ENCODE measurements at places on chromosomes 11 and 22. TPM values are rescaled to one million over a fixed set of nuclear protein-coding genes. Genes with fewer than 3 reads are reported as not detected.

- no peak overlapping the region for H3K4me3 ChIP-seq
- H3K27ac ChIP-seq = no peak overlapping the region
- H3K27me3 ChIP-seq = no peaks in the 10 kb centered on the region
- no peaks in the 10 kb centered on the region for H3K36me3 ChIP-seq
- peaks cover 8% of the 10 kb centered on the region for H3K4me1 ChIP-seq
Observed at GRCh38 chr11:69160296-69161116, 4.8 kb downstream of the SMIM38 start.

- H3K4me1 ChIP-seq = no peaks in the 10 kb centered on the region
- no peak overlapping the region for H3K27ac ChIP-seq
- no peak overlapping the region for H3K4me3 ChIP-seq
Observed at GRCh38 chr22:45188779-45189178, 25.1 kb downstream of the NUP50 start.

DNA sequence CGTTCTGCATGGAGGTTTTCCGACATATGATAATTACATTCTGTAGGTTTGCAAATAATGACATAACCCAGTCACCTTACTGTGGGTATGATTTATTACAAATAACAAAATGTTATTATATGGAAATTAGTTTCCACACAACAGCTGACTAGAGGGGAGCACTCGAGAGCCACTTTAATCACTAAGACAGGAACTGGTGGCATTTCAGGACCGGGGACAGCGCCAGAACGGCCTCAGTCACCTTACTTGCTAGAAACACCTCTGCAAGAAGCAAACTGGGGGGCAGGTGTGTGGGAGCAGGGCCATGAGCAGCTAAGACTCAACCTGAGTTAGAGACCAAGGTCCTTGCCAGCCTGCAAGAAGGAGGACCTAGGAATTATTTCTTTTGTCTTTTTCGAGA, 199.9 kb downstream of the DSCAML1 start:
- DNase-seq = no peak
- H3K27ac ChIP-seq = no peak overlapping the region
- H3K4me3 ChIP-seq = no peak overlapping the region
- no peaks in the 10 kb centered on the region for H3K4me1 ChIP-seq
- no peaks in the 10 kb centered on the region for H3K36me3 ChIP-seq

GRCh38 chr11:5307256-5308019, 5.7 kb upstream of the OR51B4 start:
- no peak overlapping the region for H3K4me3 ChIP-seq
- H3K4me1 ChIP-seq = no peaks in the 10 kb centered on the region
- H3K36me3 ChIP-seq = no peaks in the 10 kb centered on the region
- no peak for DNase-seq
- no peaks in the 10 kb centered on the region for H3K27me3 ChIP-seq

Gene FGF19
- total RNA-seq = not detected

DNA sequence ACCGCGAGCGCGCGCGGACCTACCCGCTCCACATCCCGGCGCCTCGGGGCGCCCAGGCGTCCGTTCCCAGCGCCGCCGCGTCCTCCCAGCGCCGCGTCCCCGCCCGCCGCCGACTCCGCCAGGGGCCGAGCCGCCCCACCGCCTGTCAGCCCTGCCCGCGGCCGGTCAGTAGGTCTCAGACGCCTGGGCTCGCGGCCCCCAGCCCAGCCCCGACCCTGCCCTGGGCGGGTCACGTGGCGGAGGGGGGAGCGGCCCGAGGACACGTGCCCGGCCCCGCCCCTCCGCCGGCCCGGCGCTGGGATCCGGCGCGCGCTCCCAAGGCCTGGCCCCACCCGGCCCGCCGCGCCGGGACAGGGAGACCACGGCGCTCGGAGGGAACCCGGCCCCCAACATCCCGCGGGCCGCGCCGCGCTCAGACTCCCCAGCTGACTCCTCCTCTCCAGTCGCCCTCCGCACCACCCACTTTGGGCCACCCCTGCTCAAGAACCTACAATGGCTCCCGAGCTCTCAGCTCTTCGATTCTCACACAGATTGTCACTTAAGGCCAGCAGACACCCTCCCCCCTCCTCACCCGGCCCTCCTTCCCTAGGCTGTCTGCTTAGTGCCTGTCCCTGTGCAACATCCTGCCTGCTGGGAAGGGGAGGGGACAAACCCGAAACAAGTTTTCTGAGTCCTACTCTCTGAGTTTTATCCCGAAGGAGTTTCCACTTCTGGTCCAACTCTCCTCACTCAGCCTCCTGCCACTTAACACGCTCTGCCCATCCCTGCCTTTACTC, at the start of gene RAB3IL1:
Gene RAB3IL1, minus strand, starts transcription at position 233 of the 776 bp plus-strand sequence. Its CDS starts 199 bp downstream, at position 34.
- peak within 1 kb of the TSS; percentile 95 for H3K27ac ChIP-seq
- no peaks in the 10 kb centered on the region for H3K4me1 ChIP-seq
- H3K4me3 ChIP-seq = peak within 1 kb of the TSS; percentile 82
- H3K27me3 ChIP-seq = no peaks in the 10 kb centered on the region

Gene SMTNL1
- total RNA-seq = not detected

DNA sequence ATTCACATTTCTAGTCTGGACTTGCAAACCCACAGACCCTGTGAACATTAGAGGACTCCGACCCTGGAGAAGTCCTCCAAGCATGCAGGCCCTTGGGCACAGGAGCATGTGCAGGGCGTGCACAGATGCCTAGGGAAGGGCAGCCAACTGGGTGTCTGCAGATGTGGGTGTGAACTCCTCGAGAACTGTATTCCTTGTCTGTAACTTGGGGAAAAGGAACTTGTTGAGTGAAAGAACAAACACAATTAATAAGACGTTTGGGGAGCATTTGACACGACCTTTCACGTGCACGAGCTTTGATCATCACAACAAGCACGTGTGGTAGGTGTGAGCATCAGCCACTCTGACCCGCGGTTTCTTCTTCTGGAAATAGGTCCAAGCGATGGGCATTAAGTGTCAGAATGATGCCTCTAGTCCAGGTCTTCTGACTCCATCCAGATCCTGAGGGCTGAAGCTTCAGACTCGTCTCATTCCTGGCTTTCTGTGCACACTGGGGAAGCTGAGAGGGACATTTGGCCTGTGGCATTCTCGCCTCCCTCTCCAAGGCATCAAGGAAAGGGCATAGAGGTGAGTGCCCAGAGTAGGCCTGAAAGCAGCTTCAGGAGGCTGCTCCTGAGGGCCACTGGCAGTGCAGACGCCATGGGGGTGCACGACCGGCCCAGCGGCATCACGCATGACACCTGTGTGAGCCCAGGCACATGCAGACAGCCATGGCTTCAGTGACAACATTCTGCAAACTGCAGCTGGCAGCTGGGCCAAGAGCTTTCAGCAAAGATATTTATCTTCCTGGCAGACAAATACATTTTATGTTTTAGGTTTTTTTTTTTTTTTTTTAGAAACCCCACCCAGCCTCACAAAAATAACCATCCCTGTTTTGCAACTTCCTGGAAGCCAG, 32.5 kb downstream of the ALX4 start:
- no peak overlapping the region for H3K4me3 ChIP-seq
- DNase-seq = no peak
- H3K27me3 ChIP-seq = no peaks in the 10 kb centered on the region
- no peaks in the 10 kb centered on the region for H3K4me1 ChIP-seq

DNA sequence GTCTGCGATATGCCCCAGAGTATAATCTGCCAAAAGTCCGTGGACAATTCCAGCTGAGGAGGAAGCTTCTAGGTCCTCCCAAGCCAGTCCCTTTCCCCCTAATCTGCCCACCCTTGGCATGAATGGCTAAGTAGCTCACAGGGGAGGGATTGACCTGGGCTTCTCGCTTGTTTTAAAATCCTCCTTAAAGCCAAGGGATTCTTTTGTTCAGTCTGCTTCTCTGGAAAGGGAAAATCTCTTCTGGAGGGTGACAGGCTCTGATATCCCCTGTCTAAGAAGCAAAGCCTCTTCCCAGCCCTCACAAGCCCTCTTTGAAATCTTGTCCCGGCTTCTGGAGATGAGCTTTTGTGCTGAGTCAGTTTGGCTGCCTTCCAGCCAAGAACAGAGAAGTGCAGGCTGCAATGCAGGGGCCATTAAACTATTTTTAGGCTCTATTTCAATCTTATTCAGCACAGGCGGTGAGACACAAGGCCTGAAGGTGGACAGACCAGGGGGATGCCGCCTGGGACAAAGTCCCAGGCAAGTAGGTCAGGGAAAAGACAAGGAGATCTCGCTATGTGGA, 23.9 kb downstream of the NEFH start:
- no peaks in the 10 kb centered on the region for H3K27me3 ChIP-seq
- H3K4me1 ChIP-seq = no peaks in the 10 kb centered on the region
- peaks cover 3% of the 10 kb centered on the region for H3K36me3 ChIP-seq
- no peak overlapping the region for H3K4me3 ChIP-seq
- H3K27ac ChIP-seq = no peak overlapping the region

GRCh38 chr11:35247863-35248262, 108.9 kb downstream of the CD44 start:
- DNase-seq = no peak
- no peak overlapping the region for H3K4me3 ChIP-seq
- H3K27me3 ChIP-seq = no peaks in the 10 kb centered on the region
- no peaks in the 10 kb centered on the region for H3K4me1 ChIP-seq

Gene CHRNA10
- total RNA-seq = 0.88 TPM

- no peak overlapping the region for H3K4me3 ChIP-seq
- no peak overlapping the region for H3K27ac ChIP-seq
- H3K36me3 ChIP-seq = no peaks in the 10 kb centered on the region
- DNase-seq = no peak
Observed at GRCh38 chr11:99432677-99433076, 411.9 kb downstream of the CNTN5 start.

Gene MYO18B
- total RNA-seq = 0.16 TPM

DNA sequence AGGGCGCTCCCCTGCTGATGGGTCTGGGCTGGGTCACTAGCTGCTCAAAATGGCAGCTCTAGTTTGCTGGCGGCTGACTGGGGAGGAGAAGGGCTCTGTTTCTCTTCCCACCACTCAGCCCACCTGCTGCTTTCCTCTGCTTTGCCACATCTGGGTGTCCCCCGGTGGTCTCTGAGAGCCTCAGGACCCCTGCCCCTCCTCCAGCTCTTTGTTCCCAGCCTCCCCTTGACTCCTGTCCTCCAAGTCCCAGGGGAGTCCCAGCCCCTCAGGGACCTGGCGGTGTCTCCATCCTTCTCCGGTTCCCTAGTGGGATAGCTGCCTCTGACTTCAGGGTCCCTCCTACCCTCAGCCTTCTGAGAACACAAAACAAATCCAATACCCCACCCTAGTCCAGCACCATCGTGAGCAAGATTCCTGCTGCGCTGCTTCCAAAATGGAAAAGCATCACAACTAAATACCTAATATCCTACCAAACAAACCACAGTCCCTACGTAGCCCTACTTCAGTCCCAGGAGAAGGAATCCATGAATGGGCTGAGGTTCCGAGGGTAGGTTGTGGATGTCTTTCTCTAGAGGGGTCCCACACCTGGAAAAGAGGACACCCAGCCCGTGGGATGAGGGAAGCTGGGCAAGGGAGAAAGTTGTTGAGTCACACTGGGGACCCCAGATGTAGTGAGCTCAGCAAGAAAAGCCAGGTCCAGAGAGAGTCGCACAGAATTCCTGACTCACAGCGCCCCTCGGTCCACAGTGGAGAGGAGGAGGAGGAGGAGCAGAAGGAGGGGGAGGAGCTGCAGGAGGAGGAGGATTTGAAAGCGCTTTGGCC, 45.0 kb upstream of the NNMT start:
- no peaks in the 10 kb centered on the region for H3K27me3 ChIP-seq
- no peak overlapping the region for H3K4me3 ChIP-seq
- DNase-seq = no peak
- H3K27ac ChIP-seq = peak overlapping the region; percentile 7

Gene MFRP
- 0.16 TPM for total RNA-seq

DNA sequence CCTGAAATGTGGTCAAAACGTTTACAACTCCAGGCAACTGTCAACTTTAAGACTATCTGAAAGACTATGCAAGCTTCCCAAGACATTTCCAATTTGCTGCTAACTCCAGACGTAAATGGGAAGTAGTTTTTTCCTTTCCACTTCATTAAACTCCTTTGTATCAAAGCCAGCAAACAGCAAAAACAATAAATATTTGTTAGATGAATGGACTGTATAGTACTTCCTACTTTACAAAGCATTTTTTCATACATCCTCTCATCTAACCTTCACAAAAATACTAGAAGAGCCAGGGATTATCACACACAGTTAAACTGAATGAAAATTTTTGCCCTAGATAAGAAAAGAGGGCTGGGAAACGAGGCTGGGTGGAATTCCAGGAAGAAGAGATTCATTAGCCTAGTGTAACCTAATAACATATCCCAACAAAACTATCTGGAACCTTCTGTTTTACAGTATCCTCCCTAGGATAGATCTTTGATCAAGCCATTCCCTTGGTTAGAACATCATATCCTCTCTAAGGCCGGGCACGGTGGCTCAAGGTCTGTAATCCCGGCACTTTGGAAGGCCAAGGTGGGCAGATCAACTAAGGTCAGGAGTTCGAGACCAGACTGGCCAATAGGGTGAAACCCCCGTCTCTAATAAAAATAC, 10.4 kb downstream of the NUP98 start:
- H3K27me3 ChIP-seq = no peaks in the 10 kb centered on the region
- peak overlapping the region; percentile 3 for H3K27ac ChIP-seq
- no peaks in the 10 kb centered on the region for H3K4me1 ChIP-seq
